ENCODE measurements at places on chromosomes 6 and 20.

DNA sequence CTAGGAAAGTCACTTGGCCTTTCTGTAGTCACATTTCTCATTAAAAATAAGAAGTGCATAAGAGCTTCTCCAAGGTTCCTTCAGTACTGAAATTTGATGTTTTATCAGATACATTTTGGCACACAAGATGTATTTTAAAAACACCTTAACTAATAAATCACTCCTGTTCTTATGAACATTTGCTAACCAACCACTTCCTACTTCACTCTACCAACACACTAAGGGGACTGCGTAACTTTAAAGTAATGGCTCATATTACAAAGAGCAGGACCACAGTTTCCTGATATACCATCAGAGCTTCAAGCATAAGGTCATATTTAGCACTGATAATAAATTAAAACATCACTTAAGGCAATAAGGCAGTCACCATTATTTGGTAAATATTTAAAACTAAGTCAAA lies 104.4 kb downstream of the RALGAPA2 start:
- DNase-seq: no peak

- DNase-seq: peak; percentile 49
Observed at GRCh38 chr6:1604158-1605003, 5.3 kb upstream of the FOXC1 start.

DNA sequence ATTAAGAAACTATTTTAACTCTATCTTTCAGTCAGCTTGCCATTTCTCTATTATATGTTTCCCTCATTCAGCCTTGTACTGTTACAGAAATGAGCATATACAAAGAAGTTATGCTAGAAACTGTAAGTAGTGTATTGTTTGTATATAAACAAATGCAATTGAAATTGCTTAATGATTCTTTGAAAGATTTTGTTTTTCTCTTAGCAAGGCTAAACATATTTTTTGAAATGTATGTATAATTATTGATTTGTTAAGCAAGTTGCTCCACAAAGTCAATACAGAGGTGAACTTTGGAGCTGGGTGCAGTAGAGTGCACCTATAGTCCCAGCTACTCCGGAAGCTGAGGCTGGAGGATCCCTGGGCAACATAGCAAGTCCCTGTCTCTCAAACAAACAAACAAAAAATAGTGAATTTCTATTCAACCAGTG lies 253.6 kb downstream of the RNGTT start:
- no peak for DNase-seq

DNA sequence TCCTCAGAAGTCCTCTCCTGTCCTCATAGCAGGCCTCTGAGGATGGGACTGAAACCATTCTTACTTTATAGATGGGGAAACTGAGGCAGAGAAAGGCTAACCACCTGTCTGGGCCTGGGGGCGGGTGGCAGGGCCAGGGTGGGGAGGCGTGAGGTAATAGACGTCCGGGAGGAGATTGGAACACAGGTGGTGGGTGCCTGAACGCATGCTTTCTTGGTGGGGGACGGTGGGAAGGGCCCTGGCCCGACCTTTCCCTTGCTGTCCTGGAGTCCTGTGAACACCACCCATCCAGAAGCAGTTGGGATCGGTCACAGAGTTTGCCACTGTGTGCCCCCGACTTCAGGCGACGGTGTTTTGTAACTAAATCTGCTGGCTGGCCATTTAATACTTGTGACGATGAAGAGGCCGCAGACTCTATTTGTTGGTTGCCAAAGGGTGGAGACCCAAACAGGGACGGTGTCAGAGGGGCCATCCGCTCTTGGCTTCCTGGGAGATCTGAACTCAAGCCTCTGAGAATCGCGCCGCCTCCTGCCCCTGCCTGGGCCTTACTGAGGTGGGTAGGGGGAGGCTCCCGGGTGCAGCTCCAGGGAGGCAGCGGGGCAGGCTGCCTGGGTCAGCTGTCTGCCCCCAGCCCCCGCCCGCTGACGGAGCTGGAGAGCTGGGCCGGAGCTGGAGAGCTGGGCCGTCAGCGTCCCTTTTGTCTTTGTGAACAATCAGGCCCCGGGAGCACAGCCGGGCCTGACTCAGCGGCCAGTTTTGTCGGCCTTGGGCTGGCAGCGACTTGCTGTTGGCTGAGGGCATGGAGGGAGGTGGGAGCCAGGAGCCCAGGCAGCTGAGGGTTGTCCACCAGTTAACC lies 4.1 kb downstream of the RBM38 start:
- peak; percentile 28 for DNase-seq

DNA sequence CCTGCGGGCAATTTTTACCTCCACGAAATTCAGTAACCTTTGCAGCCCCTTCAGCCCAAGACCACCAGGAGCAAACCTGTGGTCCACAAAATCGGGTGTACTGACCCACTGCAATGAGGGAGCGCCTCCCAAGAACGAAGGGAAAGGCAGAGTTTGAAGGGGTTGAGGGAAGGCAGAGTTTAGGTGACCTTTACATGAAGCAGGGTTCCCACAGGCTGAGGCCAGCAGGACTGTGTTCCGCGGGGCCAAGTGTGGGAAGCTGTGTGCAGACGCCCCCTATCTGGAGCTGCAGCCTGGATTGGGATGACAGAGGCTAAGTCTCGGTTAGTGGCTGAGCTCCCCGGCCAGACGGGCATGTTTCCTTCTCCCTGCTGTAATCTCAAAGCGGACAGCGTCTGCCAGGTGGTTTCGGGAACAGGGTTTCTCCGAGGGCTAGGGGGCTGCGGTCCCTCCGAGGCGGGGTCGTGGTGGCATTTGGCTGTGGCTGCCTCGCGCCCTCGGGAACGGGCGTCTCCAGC lies 826 bp upstream of the PYGB start:
- no peak for DNase-seq

DNA sequence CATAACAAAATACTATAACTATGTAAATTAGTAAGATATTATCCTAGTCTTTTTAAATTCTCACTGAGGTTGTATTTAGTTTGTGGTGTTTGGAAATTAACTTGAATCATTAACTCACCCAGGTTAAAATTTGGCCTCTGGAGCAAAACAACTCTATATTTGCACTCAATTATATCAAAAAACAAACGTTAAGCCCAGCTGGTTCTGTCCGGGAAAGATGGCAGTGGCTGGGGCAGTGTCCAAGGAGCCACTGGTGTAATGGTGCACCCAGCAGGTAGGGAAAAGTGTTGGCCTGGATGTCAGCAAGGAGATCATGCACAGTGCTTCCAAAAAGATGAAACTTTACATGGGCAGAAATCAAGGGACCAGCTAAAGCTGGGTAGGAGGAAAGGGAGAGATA lies 285.3 kb upstream of the CITED2 start:
- no peak for DNase-seq

- no peak for DNase-seq
Observed at GRCh38 chr20:19741924-19742323, 16.1 kb upstream of the RIN2 start.

DNA sequence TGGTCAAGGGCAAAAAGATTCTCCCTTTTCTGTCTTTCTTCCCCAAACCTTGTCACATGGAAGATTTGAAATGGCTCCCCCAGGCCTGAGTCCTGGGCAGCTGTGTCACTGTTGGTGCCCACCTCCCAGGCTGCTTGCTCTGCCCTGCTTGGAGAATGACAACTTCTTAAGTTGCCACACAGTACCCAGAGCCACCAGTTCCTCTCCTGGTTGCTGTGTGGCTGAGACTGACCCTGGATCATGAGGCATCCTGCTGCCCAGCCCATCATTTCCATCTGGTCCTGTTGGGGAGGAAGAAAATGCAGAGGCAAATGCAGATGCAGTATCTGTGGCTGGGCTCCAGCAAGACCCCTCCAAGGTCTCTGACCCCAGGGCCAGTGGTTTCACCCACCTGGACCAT lies 113.7 kb downstream of the PHACTR3 start:
- no peak for DNase-seq

DNA sequence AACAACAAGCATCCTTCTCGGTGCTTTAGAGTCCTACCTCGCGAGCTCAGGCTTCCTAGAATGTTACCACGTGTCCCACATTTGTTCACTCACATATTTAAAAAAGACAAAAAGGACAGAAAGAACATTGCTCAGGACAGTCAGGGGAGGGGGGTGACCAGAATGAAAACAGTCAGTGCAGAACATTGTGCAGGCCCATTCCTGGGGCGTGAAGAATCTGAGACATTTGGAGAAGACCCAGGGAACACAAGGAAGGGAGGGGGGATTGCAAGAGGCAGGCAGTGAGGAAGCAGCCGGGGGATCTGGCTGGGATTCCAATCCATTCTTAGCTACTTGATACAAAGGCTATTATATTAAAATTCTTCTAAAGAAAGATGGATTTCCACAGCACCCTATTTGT lies 270.4 kb upstream of the CITED2 start:
- DNase-seq: no peak

- no peak for DNase-seq
Observed at GRCh38 chr6:18011287-18011686, 23.9 kb upstream of the KIF13A start.

- no peak for DNase-seq
Observed at GRCh38 chr6:45983062-45983461, 32.6 kb downstream of the CLIC5 start.

DNA sequence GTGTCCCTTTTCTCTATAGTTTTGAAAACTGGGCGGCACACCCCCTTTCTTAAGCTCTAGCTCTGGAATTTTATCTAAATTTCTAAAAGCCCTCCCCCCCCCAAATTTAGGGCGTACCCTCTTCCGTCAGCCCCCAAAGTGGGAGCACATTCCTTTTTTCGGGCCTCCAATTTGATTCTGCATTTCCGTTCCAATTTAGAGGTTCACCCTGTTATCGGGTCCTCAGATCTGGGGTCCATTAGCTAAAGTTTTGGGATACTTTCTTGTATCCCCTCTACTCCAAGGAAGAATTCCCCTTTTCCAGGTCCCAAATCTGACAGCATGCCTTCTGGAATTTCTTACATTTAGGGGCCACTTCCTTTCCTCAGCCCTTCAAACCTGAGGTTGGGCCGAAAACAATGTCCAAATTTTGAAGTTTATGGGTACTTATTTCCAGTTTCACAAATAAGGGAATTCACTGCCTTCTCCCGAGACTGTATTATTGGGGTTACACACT lies 796 bp downstream of the PHF20 start:
- DNase-seq: no peak

- no peak for DNase-seq
Observed at GRCh38 chr6:72031471-72031870, 145.1 kb downstream of the RIMS1 start.

DNA sequence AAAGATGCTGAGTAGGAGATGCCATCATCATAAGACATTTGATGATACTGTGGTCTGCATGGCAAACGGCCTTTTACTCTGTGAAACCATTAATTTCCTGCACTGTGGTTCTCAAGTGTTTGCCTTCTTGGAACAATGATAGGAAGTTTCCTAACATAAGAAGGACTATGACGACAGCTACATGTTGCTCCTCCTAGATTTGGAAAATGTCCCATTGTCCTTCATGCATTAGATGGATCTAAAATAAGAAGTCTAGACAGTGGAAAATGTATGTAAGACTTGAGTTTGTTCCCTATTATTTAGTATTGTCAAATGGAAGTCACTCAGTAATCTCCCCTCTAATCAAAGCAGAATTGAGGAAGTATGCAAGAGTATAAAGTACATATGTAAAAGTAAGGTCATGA lies 98.5 kb upstream of the TMEM170B start:
- DNase-seq: no peak

DNA sequence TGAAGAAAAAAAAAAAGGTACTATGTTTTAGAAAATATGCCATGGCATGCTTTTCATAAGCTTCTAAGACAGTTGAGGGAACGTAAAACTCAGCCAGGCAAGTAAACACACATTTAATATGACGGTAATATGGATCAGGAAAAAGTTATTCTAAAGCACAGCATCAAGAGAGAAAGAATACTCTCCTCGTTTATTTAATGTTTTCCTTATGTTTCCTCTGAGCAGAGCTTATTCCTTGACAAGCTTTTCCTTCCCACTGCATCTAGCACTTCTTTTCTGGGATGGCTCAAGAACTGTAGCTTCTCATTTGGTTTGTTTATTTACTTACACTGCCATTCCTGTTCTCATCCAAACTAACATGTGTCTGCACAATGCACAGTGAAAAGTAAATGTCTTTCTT lies 2.7 kb upstream of the RSPO3 start:
- DNase-seq: no peak

GRCh38 chr20:9072861-9073500 lies 4.1 kb downstream of the PLCB4 start:
- DNase-seq: no peak

DNA sequence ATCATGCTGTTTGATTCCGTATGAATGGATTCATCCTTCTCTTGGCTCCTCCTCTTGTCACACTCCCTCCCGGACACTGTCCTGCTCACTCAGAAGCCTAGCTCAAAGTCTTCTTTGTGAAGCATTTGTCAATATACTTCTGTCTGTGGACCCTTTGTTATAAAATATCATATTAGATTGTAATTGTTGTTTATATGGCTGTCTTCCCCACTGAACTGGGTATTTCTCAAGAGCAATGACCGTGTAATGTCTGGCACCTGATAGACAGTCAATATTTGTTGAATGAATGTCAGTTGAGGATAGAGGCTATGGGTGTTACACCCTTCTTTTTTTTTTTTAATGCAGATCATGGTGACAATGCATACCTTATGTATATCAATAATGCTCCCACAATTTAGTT lies 335.3 kb downstream of the SOX4 start:
- no peak for DNase-seq

- DNase-seq: no peak
Observed at GRCh38 chr20:3041854-3042409, 1.5 kb upstream of the GNRH2 start.

GRCh38 chr6:156848533-156848932 lies 71.4 kb downstream of the ARID1B start:
- no peak for DNase-seq

- DNase-seq: no peak
Observed at GRCh38 chr20:41733151-41733550, 115.0 kb upstream of the CHD6 start.

GRCh38 chr6:130655586-130655985 lies 171.6 kb upstream of the SMLR1 start:
- no peak for DNase-seq

DNA sequence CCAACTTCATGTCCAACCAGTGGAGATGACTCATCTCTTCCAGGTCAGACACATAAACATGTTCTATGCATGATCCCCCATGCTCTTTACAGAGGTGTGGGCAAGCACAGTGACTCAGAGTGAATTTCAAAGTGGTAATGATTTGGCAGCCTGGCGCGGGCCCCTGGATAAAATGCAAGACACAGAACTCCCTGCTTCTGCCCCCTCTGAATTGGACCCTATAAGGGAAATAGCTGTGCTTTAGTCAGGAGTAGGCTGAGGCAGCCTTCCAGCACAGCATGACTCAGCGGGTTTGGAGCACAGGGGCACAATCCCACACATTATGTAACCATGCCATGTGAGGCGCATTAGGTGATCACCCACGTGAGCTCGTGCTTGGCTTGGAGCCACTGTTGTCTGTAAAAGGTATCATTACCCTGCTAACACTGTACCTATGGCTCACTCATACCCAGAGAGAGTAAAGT lies 127.4 kb downstream of the C6orf118 start:
- no peak for DNase-seq

- DNase-seq: no peak
Observed at GRCh38 chr20:33724439-33725094, 4.5 kb upstream of the PXMP4 start.

- DNase-seq: no peak
Observed at GRCh38 chr6:37260040-37260439, 2.1 kb upstream of the TMEM217 start.

Data from pancreas (tissue), 10 donors.